ENCODE measurements at places on chromosomes 5 and 9.

DNA sequence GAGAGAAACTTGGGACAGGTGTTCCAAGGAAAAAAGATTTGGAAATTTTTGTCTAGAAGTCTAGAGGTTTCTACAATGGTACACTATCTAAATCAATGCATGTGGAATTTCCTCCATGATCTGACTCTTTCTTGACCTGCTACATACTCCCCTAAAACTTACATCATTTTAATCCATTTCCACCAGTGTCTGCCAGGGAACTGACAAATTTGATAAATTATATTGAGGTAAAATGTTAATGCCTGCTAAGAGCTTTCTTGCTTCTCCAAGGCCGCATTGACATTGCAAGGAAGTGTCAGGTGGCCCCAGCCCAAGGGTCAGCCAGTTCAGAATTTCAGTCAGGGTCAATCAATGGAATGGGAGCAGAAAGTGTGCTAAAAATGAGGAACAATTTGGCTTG is 163.4 kb upstream of the FBXL17 start:
- DNase-seq = no peak

- DNase-seq = no peak
These were observed 238.0 kb downstream of the DMAC1 start for GRCh38 chr9:7561527-7562080.

DNA sequence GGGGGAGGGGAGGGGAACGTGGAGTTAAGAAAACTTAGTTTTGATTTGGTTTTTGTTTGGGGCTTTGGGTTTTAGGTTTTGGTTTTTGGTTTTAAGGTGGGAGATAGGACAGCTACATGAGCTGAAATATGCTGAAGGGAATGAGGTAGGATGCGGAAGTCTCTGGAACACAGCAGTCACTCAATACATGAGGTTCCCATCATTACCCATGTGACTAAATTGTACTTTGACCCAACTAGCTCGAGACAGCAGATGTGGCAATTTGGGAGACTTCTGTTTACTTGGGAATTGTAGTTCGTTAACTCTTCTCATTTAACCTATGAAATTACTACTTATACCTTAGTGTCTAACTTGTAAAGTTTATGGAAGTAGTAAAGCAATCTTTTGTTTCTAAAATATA is 124.2 kb downstream of the TLE1 start:
- DNase-seq = no peak

DNA sequence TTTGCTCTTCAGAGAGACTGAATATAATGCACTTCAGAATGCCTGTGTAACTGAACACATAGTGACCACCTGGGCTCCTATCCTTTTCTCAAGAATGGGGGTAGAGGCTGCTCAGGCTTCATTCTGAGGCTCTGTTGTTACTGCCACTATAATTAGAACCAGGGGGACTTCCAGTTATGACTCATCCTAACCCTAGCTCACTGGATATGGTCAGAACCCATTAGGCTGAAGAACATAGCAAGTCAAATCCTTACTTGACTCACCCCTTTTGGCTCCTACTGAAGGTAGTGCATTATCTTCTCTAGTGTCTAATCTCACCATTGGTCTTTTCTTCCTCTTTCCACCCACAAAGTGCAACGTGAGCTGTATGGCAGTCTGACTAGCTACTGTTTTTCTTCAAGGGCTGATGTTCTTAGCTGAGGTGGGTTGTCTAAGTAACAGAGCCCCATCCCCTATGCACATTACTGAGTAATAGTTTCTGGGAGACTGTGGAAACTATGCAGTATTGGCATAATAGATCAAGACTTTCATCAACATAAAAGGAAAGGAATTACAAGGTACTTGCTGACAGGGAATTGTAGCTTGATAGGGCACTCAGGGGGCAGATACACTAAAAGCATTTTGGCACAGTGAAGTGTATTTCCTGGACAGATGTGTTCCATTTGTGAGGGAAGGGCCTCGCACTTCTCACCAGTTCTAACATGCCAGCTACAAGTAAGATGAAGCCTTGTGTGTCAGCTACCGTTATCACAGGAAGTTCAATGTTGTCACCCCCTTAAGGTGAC is 431.0 kb upstream of the MEF2C start:
- peak; percentile 34 for DNase-seq

DNA sequence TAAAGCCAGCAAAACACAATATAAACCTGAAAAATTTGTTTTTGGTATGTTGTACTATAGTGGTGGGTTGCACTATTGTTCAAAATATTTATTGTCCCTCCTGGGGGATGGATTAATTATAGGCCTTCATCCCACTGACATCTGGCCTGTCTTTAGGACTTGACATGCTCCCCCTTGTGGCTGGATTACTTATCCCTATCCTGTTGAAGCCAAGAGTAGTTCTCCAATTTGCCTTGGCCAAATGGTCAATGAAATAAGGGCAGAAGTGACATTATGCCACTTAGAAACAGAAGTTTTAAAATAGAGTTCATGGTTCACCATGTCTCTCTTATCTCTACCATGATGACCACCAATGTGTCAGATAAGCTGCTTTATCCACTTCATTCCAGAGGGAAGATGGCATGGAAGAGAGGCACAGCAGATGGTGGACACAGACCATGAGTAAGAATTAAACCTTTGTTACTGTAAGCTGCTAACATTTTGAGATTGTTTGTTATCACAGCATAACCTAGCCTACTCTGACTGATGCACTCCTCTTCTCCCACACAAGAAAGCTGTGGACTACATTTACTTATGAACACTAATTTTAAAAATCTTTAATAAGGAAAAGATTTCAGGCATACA is 29.2 kb upstream of the ARHGEF28 start:
- DNase-seq = no peak

- no peak for DNase-seq
These were observed 1409.7 kb upstream of the CDH18 start for GRCh38 chr5:21397693-21398092.

GRCh38 chr9:82491604-82492003 is 503.0 kb downstream of the SPATA31D1 start:
- DNase-seq = no peak

DNA sequence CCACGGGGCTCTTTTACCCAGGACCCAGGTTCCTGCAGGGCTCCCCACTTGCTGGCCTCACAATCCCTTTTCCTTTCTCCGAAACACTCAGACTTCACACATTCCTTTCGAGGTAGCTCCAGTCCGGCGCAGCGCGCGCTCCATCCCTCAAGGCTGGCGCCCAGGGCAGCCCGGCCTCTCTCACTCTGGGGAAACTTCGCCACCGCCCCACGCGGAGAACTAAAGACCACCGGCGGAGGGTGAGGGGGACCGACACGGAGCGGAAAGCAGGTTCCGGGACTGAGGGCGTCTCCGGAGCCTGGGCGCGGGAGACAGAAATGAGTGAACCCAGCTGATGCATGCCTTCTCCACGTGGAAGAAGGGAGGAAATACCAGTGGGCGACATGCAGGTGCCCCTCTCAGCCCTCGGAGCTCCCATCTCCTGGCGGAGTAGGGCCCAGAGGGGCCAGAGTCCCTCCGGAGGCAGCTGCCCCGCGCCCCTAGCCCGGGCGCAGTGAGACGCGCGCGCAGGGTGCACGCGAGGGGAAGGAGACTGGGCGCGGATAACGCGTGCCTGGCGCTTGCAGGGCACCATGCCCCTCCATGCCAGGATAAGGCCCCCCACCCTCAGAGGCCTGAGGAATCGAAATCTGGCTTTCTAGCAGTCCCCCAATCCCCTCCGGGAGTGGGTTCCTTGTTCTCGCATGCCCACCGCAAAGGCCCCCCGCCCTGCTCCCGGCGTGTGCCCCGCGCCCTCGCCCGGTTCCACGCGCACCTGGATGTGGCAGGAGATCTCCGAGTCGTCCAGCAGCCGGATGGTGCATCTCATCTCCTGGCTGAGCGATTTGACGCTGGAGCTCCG is 650 bp downstream of the FRMD3 start:
- no peak for DNase-seq

GRCh38 chr5:107592515-107592914 is 78.2 kb downstream of the EFNA5 start:
- DNase-seq = no peak

- DNase-seq = no peak
These were observed 201.2 kb downstream of the TARS1 start for GRCh38 chr5:33641744-33642505.

DNA sequence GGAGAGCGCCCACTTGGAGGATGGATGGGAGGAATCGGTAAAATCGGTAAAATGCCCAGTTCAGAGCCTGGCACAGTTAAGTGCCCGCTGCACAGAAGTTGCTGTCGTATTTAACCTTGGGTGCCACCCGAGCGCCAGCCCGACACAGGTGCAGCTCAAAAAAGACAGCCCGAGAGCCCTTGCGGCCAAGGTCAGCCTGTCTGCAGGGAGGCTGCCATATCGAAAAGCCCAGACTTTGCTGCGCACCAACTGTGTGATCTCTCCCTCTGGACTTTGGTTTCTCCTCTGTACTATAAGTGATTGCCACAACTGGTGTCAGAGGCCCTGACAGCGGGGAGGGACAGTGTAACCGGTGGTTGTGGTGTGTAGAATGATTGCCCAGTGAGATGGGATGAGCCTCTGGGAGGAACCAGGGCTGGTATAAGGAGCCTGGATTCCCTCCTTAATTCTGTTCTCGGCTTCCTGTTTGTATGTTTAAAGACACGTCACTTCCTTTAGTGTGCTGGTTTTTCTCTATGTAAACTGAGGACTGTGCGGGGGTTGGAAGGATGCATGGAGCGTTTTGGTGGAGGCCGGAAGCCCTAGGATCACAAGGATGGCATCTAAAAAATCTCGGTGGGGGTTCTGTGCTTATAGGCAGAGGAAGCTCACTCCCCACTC is 792 bp downstream of the NTMT1 start:
- DNase-seq = peak; percentile 39
